ENCODE measurements at places on chromosomes 4 and X. TPM values are rescaled to one million over a fixed set of nuclear protein-coding genes. Genes with fewer than 3 reads are reported as not detected.

GRCh38 chr4:165331823-165332222 lies 4.4 kb downstream of the MSMO1 start:
- H3K27me3 ChIP-seq = no peaks in the 10 kb centered on the region
- peaks cover 16% of the 10 kb centered on the region for H3K36me3 ChIP-seq
- no peak for DNase-seq
- H3K27ac ChIP-seq = no peak overlapping the region

DNA sequence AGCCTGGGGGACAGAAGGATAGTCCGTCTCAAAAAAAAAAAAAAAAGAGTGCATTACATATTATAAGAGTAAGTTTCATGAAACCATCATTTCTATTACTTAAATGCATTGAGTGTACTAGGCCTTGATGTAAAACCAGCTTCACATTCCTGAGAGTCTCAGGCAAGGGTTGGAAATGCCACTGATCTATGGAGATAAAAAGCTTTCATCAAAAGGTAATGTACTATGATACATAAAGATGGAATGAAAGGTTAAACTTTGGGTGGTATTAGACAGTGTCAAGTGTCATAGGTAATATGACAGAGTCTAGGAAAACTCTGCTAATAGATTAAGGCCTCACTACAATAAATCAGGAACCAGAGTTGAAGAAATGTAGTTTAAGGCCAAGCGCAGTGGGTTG lies 7.4 kb downstream of the CFAP97 start:
- no peak overlapping the region for H3K4me3 ChIP-seq
- no peaks in the 10 kb centered on the region for H3K27me3 ChIP-seq
- H3K4me1 ChIP-seq = no peaks in the 10 kb centered on the region

DNA sequence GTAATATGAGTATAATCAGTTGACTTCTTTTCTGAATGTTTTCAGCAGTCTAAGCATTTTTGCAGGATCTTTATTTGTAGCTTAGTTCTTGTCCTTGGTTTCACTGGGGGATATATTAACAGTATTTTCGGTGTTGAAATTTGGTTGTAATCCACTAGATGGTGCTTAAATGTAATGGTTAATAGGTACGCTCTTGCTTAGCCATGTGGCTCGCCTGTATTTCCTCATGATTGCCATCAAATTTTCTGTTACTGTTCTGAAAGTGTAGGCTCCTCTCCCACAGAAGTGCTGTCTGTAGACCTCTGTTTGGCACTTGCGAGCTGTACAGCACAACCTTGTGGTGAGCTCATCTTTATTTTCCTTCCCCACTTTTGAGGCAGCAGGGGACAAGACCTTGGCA lies 3.9 kb upstream of the FAAH2 start:
- no peak for DNase-seq
- H3K36me3 ChIP-seq = no peaks in the 10 kb centered on the region

- H3K4me1 ChIP-seq = no peaks in the 10 kb centered on the region
- H3K27me3 ChIP-seq = peaks cover 2% of the 10 kb centered on the region
- no peak overlapping the region for H3K4me3 ChIP-seq
- no peaks in the 10 kb centered on the region for H3K36me3 ChIP-seq
These were observed 22.9 kb upstream of the SGMS2 start for GRCh38 chr4:107801766-107802211.

GRCh38 chr4:54695337-54695736 lies 37.6 kb downstream of the KIT start:
- peak; percentile 46 for DNase-seq
- no peak overlapping the region for H3K4me3 ChIP-seq
- no peaks in the 10 kb centered on the region for H3K36me3 ChIP-seq
- H3K27ac ChIP-seq = no peak overlapping the region
- no peaks in the 10 kb centered on the region for H3K27me3 ChIP-seq

DNA sequence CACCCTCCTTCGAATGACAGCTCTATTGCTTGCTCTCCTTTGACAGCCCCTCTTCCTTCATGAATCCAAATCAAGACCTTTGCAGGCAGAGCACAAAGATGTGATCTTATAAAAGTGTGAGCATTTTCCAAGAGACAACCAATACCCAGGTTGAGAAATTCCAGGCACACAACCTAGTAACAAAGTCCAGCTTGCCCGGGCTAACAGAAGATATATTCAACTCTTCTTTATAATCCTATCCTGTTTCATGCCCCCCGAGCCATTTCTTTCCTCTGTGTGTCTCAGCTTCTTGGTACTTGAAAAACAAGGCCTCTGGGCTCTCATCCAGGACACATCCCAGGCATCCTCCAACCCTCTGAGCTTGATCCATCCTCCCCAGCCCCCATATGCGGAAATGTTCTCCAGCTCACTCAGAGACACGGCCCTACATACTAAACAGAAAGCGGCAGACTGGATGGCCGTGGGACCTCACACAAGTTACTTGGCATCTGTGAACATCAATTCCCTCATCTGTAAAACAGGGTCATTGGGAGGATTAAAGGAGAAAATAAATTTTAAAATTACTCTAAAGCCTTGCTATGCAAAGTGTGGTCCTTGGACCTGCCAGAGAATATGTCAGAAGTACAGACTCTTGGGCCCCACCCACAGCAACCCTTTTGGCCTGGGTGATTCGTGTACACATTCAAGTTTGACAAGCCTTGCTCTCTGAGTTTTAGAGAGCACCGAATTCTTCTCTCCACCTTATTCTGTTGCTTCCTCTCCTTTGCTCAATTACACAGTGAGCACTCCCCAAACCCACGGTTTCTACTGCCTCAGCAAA lies 627.0 kb downstream of the BCOR start:
- peak; percentile 92 for DNase-seq
- peak overlapping the region; percentile 17 for H3K27ac ChIP-seq
- H3K4me1 ChIP-seq = peaks cover 25% of the 10 kb centered on the region
- H3K4me3 ChIP-seq = no peak overlapping the region

DNA sequence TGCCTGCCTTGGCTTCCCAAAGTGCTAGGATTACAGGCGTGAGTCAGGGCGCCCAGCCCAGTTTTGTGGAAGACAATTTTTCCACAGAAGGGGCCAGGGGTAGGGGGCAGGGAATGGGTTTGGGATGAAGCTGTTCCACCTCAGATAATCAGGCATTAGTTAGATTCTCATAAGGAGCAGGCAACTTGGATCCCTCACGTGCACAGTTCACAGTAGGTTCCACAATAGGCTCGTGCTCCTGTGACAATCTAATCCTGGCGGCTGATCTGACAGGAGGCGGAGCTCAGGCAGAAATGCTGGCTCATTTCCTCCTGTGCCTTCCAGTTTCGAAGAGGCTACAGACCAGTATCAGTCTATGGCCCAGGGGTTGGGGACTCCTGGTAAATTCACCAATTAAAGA lies 491.6 kb upstream of the AADAT start:
- H3K27me3 ChIP-seq = no peaks in the 10 kb centered on the region
- H3K27ac ChIP-seq = no peak overlapping the region
- no peak overlapping the region for H3K4me3 ChIP-seq
- no peak for DNase-seq
- H3K36me3 ChIP-seq = no peaks in the 10 kb centered on the region

- peaks cover 64% of the 10 kb centered on the region for H3K36me3 ChIP-seq
- DNase-seq = no peak
- peaks cover 61% of the 10 kb centered on the region for H3K4me1 ChIP-seq
- H3K27me3 ChIP-seq = no peaks in the 10 kb centered on the region
- H3K4me3 ChIP-seq = no peak overlapping the region
- peak overlapping the region; percentile 10 for H3K27ac ChIP-seq
These were observed 40.8 kb downstream of the EVC start for GRCh38 chr4:5751666-5752375.

Gene PAGE5
- total RNA-seq = not detected

Measured in muscle of leg (tissue), 16 donors.